H9 (cell line): ENCODE measurements at places on chromosomes 13 and 19. TPM values are rescaled to one million over a fixed set of nuclear protein-coding genes. Genes with fewer than 3 reads are reported as not detected.

Gene ONECUT3
- 0.04 and 0.07 TPM in 2 replicates for total RNA-seq

Gene ATP4A
- 0.24 and 0.88 TPM in 2 replicates for total RNA-seq

Gene ASF1B
- 46.6 and 46.8 TPM in 2 replicates for total RNA-seq

DNA sequence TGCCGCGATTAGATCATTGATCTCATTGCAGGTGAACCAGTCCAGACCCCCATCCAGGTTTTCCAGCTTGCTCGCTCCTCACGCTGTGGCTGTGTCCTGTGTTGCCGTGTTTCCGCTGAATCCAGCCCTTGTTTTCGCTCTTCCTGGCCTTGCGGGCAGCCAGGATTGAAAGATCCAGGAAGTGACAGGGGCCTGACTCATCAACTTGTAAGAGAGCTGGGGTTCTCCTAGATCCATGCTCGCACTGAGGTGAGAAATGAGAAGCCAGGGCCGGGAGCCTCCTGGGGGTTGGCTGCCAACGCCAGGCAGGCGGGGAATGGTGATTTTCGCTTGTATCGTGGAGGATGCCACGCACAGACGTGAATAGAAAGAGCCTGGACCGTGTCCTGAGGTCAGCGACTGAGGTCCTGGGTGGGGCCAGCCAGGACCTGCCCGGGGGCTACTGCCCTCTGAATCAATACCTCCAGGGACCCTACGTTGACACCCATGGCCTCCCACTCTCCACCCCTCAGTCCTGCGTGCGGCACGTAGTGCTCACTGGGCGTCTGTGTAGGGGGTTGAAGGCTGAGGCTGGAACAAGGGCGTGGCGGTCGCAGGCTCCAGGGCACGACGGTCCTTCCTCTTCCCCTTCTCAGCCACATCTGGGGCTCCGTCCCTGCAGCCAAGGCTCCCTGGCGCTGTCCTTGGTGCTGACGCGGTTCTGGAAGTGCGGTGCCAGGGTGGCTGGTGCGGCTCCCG is 7.3 kb upstream of the PTPRH start:
- no peaks in the 10 kb centered on the region for H3K4me1 ChIP-seq
- H3K27ac ChIP-seq: no peak overlapping the region
- DNase-seq: peak; percentile 96
- no peaks in the 10 kb centered on the region for H3K27me3 ChIP-seq
- H3K4me3 ChIP-seq: peak overlapping the region; percentile 91

DNA sequence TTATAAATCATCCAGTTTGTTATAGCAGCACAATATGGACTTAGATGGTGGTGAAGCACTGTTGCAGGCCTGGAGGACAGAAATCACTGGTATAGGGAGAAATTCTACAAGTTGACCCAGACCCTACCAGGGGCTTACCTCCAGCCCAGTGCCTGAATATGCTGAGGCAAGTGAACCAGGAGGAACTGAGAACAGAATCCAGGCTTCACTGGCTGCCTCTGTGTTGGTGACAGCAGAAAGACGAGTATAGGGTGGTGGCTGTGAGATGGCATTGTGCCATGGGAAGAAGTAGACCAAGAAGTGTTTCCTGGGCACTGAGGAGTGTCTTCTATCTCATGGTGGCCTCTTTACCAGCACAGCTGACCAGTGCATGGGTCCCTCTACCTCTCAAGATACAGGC is 15.9 kb upstream of the EID2 start:
- H3K27me3 ChIP-seq: no peaks in the 10 kb centered on the region
- H3K4me1 ChIP-seq: no peaks in the 10 kb centered on the region
- no peaks in the 10 kb centered on the region for H3K36me3 ChIP-seq
- no peak overlapping the region for H3K4me3 ChIP-seq

- H3K4me1 ChIP-seq: peaks cover 2% of the 10 kb centered on the region; the same call in 1 of the 2 replicates
- DNase-seq: no peak
- no peak overlapping the region for H3K4me3 ChIP-seq
- H3K27me3 ChIP-seq: no peaks in the 10 kb centered on the region
- H3K36me3 ChIP-seq: peaks cover 21% of the 10 kb centered on the region
These were observed 184.7 kb downstream of the PCCA start for GRCh38 chr13:100273552-100273951.

DNA sequence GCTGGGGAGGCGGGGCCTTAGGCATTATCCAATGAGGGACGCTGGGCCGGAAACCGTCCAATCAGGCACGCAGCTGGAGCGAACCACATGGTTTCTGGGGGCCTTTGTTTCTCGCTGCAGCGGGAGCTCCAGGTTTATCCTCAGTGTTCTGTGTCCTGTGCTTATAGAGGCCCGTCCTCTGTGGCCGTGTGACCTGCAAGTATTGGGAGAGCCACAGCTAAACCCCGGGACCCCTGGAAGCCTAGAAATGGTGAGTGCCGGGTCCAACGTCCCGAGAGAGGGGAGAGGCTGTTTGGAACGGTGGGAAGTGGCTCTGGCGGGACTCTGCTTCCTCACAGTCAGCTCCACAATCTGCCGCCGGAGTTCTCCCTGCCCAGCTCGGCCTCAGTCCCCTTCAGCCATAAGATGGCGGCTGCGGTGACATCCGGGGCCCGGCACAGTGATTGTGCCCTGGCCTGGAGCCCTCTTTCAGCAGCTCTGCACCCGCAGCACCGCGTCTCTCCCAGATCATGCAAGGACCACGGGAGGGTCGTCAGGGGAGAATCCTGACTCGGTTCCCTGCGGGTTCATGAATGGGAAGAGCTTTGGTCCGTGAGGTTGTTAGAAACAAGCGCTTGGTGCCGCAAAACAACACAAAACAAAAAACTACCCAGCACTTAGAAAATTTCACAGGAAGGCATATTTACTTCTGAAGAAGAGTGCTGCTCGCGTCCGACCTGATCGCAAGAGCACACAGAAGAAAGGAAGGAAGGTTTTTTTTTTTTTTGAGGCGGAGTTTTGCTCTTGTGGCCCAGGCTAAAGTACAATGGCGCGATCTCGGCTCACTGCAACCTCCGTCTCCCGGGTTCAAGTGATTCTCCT is at the start of gene ZNF253:
ZNF253 (plus strand) TSS at position 133 of the 861 bp plus-strand sequence; CDS start at position 248, 115 bp downstream.
- peak; percentile 97 for DNase-seq
- H3K36me3 ChIP-seq: peaks cover 17% of the 10 kb centered on the region
- H3K4me3 ChIP-seq: peak within 1 kb of the TSS; percentile 97
- H3K27ac ChIP-seq: peak within 1 kb of the TSS; percentile 97
- no peaks in the 10 kb centered on the region for H3K27me3 ChIP-seq

- H3K4me3 ChIP-seq: no peak overlapping the region
- H3K36me3 ChIP-seq: peaks cover 5% of the 10 kb centered on the region; the same call in 1 of the 2 replicates
- no peaks in the 10 kb centered on the region for H3K27me3 ChIP-seq
- no peak overlapping the region for H3K27ac ChIP-seq
- no peak for DNase-seq
These were observed 154.2 kb downstream of the DIAPH3 start for GRCh38 chr13:60009300-60010253.
